ENCODE measurements at places on chromosomes 3 and 15.

DNA sequence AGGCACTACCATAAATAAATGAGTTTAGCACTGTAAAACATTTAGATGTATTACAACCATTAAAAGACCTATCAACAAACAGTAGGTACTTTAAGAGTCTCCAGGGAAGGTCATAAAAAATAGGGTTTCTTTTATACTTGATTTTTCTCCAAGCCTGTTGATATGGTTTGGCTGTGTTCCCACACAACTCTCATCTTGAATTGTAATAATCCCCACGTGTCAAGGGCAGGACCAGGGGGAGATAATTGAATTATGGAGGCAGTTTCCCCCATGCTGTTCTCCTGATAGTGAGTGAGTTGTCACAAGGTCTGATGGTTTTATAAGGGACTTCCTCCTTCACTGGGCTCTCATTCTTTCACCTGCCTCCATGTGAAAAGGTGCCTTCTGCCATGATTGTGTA is 468.9 kb upstream of the UBE2E2 start:
- DNase-seq = no peak

GRCh38 chr3:48128774-48129173 is 59.4 kb downstream of the CDC25A start:
- no peak for DNase-seq

GRCh38 chr3:149977386-149977785 is 6.7 kb upstream of the PFN2 start:
- DNase-seq = no peak

- DNase-seq = no peak
Measured at GRCh38 chr15:101807345-101807945, 4.1 kb downstream of the OR4F6 start.
